ENCODE measurements at places on chromosomes 16 and 17. TPM values are rescaled to one million over a fixed set of nuclear protein-coding genes. Genes with fewer than 3 reads are reported as not detected.

- no peaks in the 10 kb centered on the region for H3K4me1 ChIP-seq
- no peak overlapping the region for H3K4me3 ChIP-seq
- no peak for DNase-seq
- peaks cover 27% of the 10 kb centered on the region for H3K27me3 ChIP-seq
- H3K27ac ChIP-seq = no peak overlapping the region
- H3K36me3 ChIP-seq = no peaks in the 10 kb centered on the region
Measured at GRCh38 chr17:80969030-80969673, 22.5 kb upstream of the CHMP6 start.

- peaks cover 18% of the 10 kb centered on the region for H3K27me3 ChIP-seq
- H3K36me3 ChIP-seq = no peaks in the 10 kb centered on the region
- no peak overlapping the region for H3K27ac ChIP-seq
- DNase-seq = no peak
Measured at GRCh38 chr17:46950342-46950996, 27.5 kb downstream of the GOSR2 start.

- peak overlapping the region; percentile 61 for H3K27ac ChIP-seq
- H3K27me3 ChIP-seq = no peaks in the 10 kb centered on the region
- H3K4me1 ChIP-seq = peaks cover 26% of the 10 kb centered on the region
- peaks cover 21% of the 10 kb centered on the region for H3K36me3 ChIP-seq
- DNase-seq = no peak
Measured at GRCh38 chr16:88754109-88754911, 30.7 kb downstream of the PIEZO1 start.

GRCh38 chr17:39643271-39643670 lies 6.3 kb downstream of the STARD3 start:
- no peak for DNase-seq
- H3K4me1 ChIP-seq = peaks cover 16% of the 10 kb centered on the region
- no peak overlapping the region for H3K27ac ChIP-seq

GRCh38 chr17:32805029-32805976 lies 71.6 kb downstream of the MYO1D start:
- H3K27me3 ChIP-seq = no peaks in the 10 kb centered on the region
- peak overlapping the region; percentile 28 for H3K27ac ChIP-seq
- peaks cover 25% of the 10 kb centered on the region for H3K4me1 ChIP-seq
- no peak for DNase-seq
- H3K36me3 ChIP-seq = no peaks in the 10 kb centered on the region

Gene TP53TG3C
- not detected for polyA plus RNA-seq
